Brain (organoid and tissue), 16 donors: ENCODE measurements at places on chromosomes 4 and X. TPM values are rescaled to one million over a fixed set of nuclear protein-coding genes. Genes with fewer than 3 reads are reported as not detected.

The GUCY1B1 gene
- 9.8 TPM for polyA plus RNA-seq

The MXD4 gene
- polyA plus RNA-seq = 58.0 TPM

The JADE3 gene
- polyA plus RNA-seq = 14.1 TPM

The HMGN5 gene
- polyA plus RNA-seq = 2.2 TPM

The GAGE13 gene
- not detected for polyA plus RNA-seq

The SATL1 gene
- 0.53 TPM for polyA plus RNA-seq

The PCDH11X gene
- polyA plus RNA-seq = 0.25 TPM

The LRBA gene
- 39.1 TPM for polyA plus RNA-seq

The PNMA6A gene
- polyA plus RNA-seq = 67.2 TPM

The FGFBP1 gene
- polyA plus RNA-seq = not detected

The FIP1L1 gene
- 35.1 TPM for polyA plus RNA-seq

The CYBB gene
- polyA plus RNA-seq = 2.3 TPM

The MAGEE2 gene
- polyA plus RNA-seq = 0.56 TPM

The BANK1 gene
- 0.22 TPM for polyA plus RNA-seq

The SPARCL1 gene
- polyA plus RNA-seq = 345 TPM

The GPR34 gene
- polyA plus RNA-seq = 1.7 TPM

The SPANXN4 gene
- not detected for polyA plus RNA-seq
